ENCODE measurements at places on chromosomes 2 and 18.
A peak's percentile ranks its signal among the peaks of the same experiment; 100 is the strongest.

GRCh38 chr2:25885933-25886332 lies 7.6 kb upstream of the ASXL2 start:
- no peak for DNase-seq

- DNase-seq: no peak
Measured at GRCh38 chr2:120716641-120717585, 18.8 kb upstream of the GLI2 start.

DNA sequence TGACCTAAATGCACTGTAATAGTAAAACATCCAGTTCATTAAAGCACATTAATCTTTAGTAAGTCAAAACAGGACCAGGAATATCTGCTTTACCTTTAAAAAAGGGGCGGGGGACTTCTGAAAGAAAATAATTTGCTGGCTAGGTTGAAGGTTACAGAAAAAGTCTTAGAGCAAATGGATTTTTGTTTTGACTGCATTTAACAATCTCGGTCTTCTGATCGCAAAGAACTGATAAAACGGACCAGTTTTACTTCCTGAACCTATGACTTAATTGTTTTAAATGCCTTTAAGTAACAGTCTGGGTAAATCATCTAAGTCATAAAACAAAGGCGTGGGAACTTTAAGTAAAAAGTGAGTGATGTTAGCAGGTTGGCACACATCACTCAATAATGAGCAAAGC lies 783 bp downstream of the BUB1 start:
- DNase-seq: no peak

- DNase-seq: no peak
Measured at GRCh38 chr2:52698408-52698807, 1069.2 kb upstream of the CHAC2 start.

- no peak for DNase-seq
Measured at GRCh38 chr2:73601780-73602179, 40.4 kb downstream of the NAT8 start.

DNA sequence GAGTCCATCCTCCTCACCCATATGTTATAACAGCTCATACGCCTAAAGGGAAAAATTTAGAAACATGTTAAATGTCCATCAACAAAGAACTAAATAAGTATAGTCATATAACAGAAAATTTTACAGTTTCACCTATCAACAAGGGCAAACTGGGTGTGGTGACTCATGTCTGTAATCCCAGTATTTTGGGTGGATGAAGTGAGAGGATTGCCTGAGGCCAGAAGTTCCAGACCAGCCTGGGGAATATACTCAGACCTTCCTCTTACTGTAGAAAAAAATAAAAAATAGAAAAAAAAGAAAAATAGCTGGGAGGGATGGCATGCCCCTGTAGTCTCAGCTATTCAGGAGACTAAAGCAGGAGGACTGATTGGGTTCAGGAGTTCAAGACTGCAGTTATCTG lies 48.3 kb upstream of the GULP1 start:
- no peak for DNase-seq

DNA sequence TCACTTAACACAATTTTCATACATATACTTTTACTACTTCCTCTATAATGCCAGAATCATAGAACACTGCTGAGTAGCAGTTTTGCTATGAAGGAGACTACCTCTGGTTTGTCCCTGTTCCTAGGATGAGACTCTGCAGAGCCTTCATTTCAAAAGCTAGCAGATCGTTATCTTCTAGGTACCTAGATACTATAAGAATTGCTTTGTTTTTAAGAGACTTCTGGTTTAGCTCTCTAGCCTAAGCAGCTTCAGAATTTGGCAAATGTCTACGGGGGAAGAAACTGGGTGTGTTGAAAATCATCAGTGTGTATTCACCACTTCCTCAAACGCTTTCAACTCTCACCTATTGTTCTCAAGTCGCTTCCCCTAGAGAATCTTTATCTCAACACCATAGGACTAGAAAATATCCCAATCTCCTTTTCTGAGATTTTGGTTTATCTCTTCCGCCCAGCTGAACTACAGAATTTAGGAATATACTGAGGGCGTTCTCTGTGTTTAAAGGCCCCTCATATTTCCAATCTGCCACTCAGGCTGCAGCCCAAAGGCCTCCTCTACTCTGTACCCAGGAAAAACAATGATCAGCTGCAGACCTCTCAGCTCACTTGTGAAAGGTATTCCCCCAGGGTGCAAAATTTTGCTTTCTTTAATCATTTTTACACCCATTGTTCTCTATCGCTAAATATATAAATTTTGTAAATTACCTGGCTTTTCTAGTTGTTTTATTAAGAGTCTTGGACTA lies 28.7 kb downstream of the SMAD2 start:
- DNase-seq: no peak

DNA sequence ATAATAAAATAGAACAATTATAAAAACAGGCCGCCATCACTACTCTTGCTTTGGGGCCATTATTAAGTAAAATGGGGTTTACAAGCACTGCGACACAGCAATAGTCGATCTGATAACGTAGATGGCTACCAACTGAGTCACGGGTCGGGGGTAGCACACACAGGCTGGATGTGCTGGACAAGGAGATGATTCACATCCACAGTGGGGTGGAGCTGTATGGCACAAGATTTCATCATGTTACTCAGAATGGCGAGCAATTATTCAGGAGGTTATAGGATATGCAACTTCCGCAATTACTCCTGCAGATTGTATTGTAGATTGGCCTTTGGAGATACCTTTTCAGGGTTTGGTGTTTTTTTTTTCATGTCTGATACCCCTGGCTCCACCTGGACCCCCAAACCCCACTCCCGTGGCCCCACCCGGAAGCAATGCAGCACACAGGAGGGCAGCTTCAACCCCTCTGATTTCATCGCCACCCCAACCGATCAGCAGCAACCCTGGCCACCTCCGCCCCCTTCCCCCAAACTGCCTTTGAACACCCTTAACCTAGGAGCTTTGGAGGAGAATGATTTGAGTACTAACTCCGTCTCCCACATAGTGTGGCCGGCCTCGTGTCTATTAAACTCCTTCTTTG lies 21.4 kb upstream of the MLPH start:
- DNase-seq: no peak

GRCh38 chr2:181164699-181165098 lies 184.3 kb downstream of the UBE2E3 start:
- no peak for DNase-seq

DNA sequence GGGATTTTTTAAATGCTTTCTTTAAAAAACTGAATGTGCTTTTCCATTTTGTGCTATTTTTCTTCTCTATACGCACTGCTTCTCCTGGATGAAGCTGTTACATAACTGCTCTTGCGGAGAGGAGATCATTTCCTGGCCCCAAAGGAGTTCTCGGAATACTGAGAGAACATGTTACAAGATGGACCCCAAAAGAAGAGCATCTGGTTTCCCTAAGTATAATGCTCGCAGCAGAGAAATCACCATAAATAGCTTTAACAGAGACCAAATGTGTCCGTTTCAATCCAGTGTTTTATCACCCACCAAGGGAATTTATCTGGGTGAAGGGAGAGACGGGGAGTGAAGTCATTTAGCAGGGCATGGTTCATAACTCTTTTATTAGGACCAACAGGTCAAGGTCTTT lies 80.1 kb downstream of the RBM43 start:
- no peak for DNase-seq

DNA sequence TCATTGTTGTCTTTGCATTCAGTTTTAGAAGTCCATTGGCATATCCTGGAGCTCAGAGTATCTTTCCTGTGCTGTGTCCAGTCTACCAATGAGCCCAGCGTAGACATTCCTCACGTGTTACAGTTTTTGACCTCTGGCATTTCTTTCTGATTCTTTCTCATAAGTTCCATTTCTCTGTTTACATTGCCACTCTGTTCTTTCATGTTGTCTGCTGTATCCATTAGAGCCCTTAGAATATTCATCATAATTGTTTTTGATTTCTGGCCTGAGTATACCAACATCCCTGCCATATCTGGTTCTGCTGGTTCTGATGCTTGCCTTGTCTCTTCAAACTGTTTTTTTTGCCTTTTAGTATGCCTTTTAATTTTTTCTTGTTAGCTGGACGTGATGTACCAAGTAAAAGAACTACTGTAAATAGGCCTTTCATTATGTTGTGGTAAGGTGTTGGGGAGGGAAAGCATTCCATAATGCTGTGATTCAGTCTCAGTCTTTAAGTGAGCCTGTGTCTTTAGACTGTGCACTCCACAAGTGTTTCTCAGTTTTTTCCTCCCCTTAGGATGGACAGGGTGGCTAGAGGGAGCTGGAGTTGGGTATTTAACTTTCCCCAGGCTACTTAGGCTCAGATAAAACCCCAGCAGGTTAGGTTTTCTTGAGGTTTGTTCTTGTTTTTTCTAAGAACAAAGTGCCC lies 35.6 kb downstream of the CEP192 start:
- no peak for DNase-seq

GRCh38 chr2:214808981-214809750 lies at the start of gene BARD1:
BARD1 (minus strand) TSS chr2:214809683; CDS start chr2:214809569, 114 bp downstream.
- DNase-seq: peak; percentile 53

- no peak for DNase-seq
Measured at GRCh38 chr18:77138270-77138669, 5.7 kb upstream of the MBP start.

DNA sequence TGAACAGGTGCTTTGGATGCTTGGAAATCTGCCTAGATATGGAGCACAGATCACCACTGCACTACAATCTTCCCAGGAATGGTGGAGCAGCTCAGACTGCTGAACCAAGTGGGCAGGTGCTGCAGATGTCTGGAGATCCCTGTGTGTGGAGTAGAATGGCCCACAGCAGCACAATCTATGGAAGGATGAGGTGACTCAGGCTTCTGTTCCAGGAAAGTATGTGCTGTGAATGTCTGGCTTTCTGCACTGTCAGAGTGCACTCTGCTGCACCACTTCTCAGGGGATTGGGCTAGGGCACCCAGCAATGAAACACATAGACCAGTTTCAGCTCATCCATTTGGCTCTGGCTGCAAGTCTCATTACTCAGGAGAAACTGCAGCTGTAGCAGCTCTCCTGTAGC lies 865.4 kb upstream of the NXPH2 start:
- DNase-seq: no peak

Measured in CD4-positive, alpha-beta T cell treated with Interferon gamma for 1 hour (primary cell).